ENCODE measurements at places on chromosomes 6 and 20. TPM values are rescaled to one million over a fixed set of nuclear protein-coding genes. Genes with fewer than 3 reads are reported as not detected.

C6orf58 gene
- not detected for total RNA-seq

CD109 gene
- total RNA-seq = 29.0 TPM

APOM gene
- not detected for total RNA-seq

DOK5 gene
- total RNA-seq = 2.5 TPM

OPN5 gene
- not detected for total RNA-seq

MACROD2 gene
- total RNA-seq = 12.5 TPM

OXT gene
- not detected for total RNA-seq

TRPC4AP gene
- total RNA-seq = 61.9 TPM

RAET1E gene
- total RNA-seq = 27.5 TPM

VIP gene
- 68.0 TPM for total RNA-seq

- no peak for DNase-seq
Measured at GRCh38 chr6:45420083-45420908, 42.6 kb upstream of the SUPT3H start.

GRCh38 chr6:53625315-53625714, 40.2 kb downstream of the KLHL31 start:
- no peak for DNase-seq

GRCh38 chr6:161128230-161128629, 136.7 kb downstream of the MAP3K4 start:
- no peak for DNase-seq

GRCh38 chr6:65116326-65116725, 590.7 kb downstream of the EYS start:
- DNase-seq = no peak

DNA sequence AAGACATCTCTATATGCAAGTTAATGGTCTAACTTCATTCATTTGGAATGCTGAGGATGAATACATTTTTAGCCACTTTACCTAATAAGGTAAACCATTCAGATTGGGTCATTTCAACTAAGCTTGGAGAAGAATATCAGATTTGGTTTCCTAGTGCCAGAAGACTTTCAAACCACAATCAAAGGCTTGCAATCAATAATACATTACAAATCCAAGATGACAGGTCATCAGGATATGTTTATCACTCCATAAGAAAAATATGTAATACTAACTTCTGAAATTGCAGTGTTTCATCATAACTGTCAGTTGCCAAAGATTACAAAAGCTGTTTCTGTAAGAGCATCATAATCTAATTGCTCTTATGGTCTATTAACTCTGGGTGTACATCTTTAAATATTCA, 654.0 kb downstream of the COL12A1 start:
- no peak for DNase-seq

DNA sequence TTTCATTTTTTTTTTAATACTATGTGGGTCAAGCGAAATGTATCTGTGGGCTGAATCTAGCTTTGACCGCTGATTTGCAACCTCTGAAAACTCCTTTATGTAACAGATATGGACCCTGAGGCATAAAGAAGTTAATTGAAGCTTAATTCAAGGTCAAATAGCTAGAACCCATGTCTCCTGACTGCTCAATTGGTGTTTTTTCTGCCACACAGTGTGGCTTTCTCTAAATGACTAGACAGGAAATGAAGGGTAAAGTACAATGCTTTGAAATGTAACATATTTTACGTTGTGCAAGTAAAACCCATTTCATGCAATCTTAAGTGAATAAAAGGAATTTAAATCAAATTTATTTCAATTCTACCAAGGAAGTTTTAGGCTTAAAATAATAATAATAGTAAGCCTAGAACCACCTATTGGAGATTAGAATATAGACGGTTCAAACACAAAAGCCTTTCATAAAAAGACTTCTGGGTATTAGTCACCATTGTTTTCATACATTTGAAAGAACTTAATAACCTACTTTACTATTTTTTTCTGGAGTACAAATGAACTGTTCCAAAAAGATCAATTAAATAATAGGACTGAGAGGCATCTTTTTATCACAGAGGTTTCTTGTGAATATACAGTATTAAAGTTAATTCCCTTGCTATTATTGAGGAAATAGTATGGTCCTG, 279.8 kb downstream of the EPHA7 start:
- no peak for DNase-seq

- no peak for DNase-seq
Measured at GRCh38 chr20:9480066-9480465, 34.3 kb upstream of the LAMP5 start.

- peak; percentile 72 for DNase-seq
Measured at GRCh38 chr6:169235286-169235685, 18.4 kb downstream of the THBS2 start.

DNA sequence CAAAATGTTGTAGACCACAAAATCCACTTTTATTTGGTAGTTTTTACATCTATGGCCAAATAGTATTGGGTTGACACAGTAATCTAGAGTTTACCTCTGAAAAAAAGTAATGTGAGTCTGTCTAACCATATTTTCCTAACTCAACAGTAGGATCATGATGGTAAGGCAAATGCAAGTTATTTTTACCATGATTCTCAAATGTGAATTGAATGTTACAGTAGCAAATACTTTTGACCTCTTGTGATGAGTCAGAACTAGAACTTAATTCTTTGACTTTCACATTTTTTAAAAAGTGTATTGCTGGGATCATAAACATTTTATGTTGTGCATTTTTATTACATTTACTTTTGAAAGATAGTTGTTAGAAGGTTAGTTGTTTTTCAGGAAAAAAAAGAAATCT, 22.0 kb downstream of the RNF146 start:
- DNase-seq = no peak

DNA sequence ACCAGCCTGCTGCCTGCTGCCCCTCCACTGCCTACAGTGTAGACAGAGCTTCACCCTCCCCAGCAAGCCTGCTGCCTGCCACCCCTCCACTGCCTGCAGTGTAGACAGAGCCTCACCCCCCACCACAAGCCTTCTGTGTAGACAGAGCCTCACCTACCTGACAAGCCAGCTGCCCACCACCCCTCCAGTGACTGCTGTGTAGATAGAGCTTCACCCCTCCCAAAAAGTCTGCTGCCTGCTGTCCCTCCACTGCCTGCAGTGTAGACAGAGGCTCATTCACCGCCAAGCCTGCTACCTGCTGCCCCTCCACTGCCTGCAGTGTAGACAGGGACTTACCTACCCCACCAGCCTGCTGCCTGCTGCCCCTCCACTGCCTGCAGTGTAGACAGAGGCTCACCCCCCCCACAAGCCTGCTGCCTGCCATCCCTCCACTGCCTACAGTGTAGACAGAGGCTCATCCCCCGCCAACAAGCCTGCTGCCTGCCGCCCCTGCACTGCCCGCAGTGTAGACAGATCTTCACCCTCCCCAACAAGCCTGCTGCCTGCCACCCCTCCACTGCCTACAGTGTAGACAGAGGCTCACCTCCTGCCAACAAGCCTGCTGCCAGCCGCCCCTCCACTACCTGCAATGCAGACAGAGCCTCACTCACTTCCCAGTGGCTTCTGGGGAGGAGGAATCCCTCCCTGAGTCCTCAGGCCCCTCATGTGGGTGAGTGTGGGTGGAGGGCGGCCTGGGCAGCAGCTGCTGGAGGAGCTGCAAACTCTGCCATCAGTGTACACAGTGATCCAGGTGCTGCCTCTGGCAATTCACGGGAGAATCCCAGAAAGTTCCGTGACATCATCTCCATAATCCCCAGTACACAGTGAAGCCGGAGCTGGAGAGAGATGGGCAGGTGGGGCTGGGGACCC, 140.9 kb downstream of the DLL1 start:
- DNase-seq = no peak

DNA sequence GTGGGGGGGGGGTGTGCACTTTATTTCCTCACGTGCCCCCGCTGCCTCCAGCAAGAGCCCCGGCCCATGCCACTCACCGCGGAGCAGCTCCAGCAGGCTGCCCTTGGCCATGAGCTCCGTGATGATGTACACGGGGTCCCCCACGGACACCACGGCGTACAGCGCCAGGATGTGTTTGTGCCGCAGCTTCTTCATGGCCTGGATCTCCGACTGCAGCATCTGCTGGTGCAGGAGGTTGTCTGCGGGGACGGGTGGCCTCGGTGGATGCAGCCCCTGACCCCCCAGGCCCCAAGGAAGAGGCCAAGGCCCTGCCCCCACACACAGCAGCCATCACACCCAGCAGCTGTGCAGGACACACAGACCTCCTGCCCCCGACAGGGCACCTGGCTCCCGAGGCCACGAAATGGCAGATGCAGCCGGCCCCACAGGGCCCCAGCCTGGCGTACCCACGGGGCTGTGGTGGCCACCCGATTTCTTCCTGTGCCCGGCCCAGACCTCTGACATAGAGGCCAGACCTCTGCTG, 4.7 kb downstream of the PTK6 start:
- DNase-seq = no peak

DNA sequence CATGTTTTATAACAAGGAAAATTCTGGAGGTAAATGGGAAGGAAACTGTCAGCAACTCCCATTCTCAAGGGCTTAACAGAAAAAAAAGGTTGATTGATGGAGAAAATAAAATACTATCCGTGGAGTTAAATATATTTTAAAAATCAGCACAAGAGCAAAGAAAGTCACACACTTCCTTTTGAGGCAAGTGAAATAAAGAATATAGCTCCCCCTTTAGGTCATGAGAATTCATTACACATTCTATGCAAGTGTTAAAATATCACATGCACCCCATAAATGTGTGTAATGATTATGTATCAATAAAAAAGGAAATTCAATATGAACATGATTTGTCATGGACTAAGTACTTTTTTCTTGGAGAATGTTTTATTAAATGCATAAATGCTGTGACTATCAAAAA, 349.2 kb downstream of the TPBG start:
- no peak for DNase-seq

- no peak for DNase-seq
Measured at GRCh38 chr20:9392892-9393857, 121.2 kb upstream of the LAMP5 start.

DNA sequence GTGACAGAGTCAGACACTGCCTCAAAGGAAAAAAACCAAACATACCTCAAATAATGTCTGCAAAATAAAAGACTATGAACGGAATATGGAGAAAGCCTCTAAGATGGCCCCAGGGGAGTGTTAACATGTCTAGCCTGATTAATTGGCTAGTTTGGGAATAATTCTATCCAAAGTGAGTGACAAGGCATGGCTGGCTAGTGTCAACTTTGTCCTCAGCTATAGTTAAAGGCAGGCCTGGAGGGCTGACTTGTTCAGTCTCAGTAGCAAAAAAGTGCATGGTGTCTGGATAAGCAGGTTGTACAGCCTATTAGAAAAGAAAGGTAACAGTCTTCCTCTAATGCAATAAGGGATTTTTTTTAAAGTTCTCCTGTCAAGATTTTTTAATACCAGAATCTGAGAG, 32.7 kb downstream of the GCNT2 start:
- no peak for DNase-seq

DNA sequence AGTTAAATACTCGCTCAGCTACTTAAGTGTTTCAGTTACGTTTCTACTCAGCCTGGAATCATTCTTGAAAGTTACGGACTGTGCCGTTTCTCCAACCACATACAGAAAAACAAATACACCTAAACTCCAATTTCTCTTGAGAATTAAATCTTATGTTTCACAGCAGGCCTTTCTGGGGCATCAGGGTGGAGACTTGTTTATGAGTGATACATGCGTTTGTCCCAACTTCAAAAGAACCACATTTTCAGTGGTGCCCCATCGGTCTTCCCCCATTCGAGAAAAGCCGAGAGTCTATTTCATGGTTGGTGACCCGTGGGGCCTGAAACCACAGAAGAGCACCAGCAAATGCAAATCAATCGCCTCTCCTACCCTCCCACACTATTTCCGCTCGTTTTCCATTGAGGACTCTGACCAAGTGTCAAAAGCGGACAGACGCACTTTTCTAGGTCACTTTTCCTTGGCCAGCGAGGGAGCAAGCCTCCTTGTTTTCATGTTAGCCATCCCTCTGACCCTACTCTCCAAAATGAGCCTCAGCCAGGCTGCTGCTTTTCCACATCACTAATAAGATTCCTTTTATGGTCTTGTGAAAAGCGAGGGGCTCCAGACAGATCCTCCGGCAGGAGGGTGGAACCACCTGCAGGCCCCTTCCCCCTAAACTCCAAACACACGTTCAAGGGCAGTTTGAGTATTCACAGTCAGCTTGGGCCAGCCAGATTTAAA, 3.1 kb downstream of the JAG1 start:
- DNase-seq = no peak

DNA sequence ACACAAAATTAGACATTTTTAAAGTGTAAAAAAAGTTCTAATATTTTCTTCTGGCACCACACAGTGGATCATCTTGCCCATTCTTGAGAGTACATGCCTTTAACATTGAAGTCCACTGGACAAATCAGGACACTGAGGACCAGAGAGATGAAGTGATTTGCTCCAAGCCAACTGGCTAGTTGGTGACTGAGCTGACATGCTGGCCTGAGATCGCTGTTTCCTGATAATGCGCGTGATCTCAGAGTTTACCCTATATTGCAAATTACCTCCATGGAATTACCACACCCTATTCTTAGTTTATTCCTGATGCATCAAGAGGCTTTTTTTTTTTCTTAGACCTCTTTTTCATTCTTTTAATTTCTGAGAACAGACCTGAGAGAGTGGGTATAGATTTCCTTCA, 432.8 kb downstream of the CD83 start:
- no peak for DNase-seq

DNA sequence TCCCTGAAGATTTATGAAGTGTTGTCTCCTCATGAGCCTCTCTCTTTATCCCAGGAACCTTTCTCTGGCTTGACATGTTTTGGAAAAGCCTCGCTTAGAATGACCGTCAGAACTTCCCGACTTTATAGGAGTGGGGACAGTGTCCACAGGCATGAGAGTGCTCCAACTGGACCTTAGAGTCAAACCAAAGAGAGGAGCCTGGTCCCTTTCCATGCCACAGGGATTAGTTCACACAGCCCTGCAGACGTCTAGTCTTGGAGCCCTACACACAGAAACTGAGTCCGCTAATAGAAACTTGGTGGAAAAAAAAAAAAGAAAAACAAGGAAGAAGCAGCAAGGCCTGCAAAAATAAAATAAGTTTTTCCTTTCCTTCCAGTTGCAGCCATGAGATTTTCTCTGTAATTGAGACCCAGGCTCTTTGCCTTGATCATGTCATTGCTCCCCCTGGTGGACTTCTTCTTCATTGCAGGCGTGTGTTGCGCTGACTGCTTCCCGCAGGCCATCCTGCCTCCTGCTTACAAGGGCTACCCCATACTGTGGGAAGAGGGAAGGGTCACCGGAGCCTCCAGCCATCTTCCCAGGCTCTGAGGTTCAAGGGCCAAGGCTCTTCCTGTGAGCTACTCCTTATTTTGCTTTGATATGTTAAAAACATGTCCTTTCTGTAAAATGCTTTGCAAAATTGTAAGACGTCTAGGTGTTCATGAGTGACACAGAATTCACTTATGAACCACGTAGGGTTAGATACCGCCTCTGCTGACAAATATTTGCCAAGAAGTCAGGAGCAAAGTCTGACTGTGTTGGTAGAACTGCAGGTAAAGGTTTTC, 201.0 kb downstream of the UST start:
- DNase-seq = no peak

DNA sequence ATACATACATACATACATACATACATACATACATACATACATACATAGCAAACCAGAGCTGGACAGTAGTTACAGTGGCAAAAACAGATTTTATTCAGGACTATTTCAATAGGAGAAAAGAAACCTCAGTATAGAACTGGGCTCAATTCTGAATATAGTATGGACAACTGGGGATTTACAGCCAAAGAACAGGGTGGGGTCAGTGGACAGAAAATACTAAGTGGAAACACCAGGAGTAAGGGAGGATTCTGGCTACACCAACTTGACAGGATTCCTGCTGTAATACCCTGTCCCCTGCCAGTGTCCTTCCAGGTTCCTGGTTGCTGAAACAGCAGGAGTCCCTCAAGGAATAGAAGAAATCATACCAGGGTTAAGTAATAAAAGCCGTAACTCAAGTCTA, 293.1 kb downstream of the SLC35F1 start:
- no peak for DNase-seq

GRCh38 chr20:62928246-62928939, 2.1 kb upstream of the DIDO1 start:
- DNase-seq = no peak

Measured in vagina (tissue), 2 donors.